ENCODE measurements at places on chromosomes 2 and 18. TPM values are rescaled to one million over a fixed set of nuclear protein-coding genes. Genes with fewer than 3 reads are reported as not detected.

DNA sequence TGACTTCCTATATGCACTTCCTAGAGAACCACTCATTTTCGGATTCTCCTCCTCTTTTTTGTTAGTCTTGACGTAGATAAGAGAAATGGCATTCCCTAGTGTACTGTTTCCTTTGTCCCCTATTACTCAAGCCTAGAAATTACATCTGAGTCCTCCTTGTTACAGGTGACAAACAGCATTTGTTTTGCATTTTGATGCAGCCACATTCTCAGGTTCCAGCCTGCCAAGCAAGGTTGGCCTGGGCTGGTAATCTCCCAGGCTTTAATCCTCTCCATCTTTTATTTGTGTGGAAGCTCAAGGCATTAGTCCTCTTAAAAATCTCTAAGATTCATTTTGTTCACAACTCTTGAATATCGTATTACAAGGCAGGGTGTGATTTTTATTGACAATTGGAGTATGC is 318.0 kb upstream of the NRP2 start:
- no peak for DNase-seq

GRCh38 chr18:58649966-58650816 is 21.1 kb upstream of the MALT1 start:
- DNase-seq, result no peak

The RGPD5 gene
- 23.1 TPM for total RNA-seq

The BOK gene
- 6.7 TPM for total RNA-seq
